Right renal pelvis (tissue), 4 donors: ENCODE measurements at places on chromosomes 6 and 20. TPM values are rescaled to one million over a fixed set of nuclear protein-coding genes. Genes with fewer than 3 reads are reported as not detected.

GRCh38 chr6:14058735-14059134 is 58.8 kb upstream of the CD83 start:
- no peak for DNase-seq

GRCh38 chr20:57020364-57020763 is 246.1 kb downstream of the BMP7 start:
- no peak for DNase-seq

Gene SYCP2
- polyA plus RNA-seq: 6.5 TPM

- no peak for DNase-seq
Observed at GRCh38 chr20:61355585-61355984, 103.5 kb downstream of the CDH4 start.

DNA sequence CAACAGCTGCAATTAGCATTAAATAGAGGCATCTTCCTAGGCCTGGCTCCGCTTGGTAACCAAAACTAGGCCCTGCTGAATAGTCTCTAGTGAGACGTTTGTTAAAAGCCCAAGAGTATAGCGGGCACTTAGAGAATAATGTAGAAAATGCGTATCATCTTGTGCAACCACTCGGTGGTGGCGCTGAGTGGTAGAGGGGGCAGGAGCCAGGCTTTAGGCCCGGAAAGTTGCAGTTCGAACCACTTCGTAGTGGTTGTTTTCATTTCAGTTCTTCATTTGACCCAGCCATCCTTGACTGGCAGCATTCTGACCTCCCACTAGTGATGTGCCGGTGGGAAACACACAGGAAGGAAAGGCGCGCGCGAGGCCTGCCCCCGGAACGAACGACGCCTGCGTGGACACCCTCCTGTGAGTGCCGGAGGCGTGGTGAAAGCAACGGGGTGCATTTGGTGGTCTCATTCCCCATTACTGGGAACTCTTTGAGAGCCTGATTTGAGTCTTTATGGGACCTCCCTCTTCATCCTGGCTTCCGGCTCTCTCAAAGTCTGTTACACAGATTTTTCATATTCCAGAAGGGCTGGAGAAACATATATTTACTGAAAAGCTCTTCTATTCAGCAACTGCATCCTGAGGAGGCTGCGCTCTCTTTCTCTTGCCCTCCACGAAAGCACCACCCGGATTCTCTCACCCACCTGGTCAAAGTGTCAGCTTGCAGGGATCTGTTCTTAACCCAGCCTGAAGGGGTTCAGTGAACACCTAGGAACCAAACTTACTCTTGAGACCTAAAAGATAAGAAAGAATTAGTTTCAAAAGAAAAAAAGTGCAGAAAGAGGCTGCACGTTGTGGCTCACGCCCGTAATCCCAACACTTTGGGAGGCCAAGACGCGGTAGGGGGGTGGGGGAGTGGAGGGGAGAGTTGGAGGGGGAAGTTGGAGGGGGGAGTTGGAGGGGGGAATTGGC is 18.2 kb downstream of the GPX5 start:
- no peak for DNase-seq

DNA sequence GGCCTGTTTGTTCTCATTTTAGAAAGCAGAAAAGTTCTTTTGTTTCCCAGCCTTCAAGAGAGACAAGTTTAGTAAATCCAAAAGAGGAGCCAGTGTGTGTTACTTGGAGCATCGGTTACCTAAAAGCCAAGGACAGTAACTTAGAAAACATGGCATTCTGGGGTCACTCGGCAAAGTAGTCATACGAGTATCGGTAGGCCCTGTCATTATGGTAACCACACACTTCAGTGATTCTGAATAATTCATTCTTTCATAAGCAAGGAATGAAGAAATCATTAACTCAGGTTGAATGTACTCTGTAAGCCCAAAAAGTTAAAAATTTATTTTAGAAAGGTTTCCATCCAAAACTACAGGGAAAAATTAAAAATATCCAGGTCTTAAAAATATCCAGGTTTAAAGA is 34.0 kb downstream of the CNKSR3 start:
- no peak for DNase-seq

Gene FAM162B
- 11.3 TPM for polyA plus RNA-seq

GRCh38 chr6:126880964-126881363 is 237.5 kb upstream of the RSPO3 start:
- no peak for DNase-seq

GRCh38 chr20:23710771-23711170 is 21.9 kb upstream of the CST4 start:
- no peak for DNase-seq

Gene ANKRD6
- polyA plus RNA-seq: 20.0 TPM

Gene SLC17A1
- 27.5 TPM for polyA plus RNA-seq

DNA sequence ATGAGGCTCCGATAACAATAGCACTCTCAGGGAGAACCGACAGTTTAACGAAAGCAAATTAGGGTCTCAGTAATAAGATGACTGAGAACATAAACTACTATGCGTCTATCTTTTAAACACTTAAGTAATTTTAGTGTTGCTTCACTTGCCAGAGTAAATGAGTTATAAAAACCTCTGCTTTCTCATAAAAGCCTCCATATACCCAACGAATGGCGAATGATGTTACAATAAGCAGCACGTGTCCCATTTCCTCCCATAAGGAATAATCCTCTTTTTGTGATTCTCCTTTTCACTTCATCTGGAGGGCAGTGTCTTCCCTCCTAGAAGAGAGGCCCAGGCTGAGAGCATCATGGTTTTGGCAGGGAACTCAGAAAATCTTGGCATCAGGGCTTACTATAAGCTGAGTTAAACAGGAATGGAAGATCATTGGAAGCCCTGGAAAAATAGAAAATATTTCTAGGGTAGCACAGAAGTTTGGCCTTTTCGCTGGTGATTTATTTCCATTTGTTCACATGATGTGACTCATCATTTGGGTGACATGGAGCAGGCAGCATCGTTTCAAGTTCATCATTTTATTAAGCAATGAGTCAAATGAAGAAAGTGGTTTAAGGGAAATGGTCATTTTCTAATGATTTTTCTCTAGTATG is 255.4 kb downstream of the ATXN1 start:
- no peak for DNase-seq

- DNase-seq: no peak
Observed at GRCh38 chr6:160978141-160978901, 13.2 kb upstream of the MAP3K4 start.

Gene ENPP1
- 21.9 TPM for polyA plus RNA-seq

Gene HLA-DRA
- polyA plus RNA-seq: 87.9 TPM

GRCh38 chr20:63126876-63127699 is 88.8 kb downstream of the YTHDF1 start:
- DNase-seq: no peak

- DNase-seq: no peak
Observed at GRCh38 chr6:18004256-18004985, 17.0 kb upstream of the KIF13A start.

- no peak for DNase-seq
Observed at GRCh38 chr6:168837254-168838036, 396.5 kb downstream of the SMOC2 start.

GRCh38 chr20:62303340-62304226 is 786 bp downstream of the ADRM1 start:
- no peak for DNase-seq

Gene SOX18
- 19.7 TPM for polyA plus RNA-seq

Gene TRIM10
- polyA plus RNA-seq: 0.47 TPM

DNA sequence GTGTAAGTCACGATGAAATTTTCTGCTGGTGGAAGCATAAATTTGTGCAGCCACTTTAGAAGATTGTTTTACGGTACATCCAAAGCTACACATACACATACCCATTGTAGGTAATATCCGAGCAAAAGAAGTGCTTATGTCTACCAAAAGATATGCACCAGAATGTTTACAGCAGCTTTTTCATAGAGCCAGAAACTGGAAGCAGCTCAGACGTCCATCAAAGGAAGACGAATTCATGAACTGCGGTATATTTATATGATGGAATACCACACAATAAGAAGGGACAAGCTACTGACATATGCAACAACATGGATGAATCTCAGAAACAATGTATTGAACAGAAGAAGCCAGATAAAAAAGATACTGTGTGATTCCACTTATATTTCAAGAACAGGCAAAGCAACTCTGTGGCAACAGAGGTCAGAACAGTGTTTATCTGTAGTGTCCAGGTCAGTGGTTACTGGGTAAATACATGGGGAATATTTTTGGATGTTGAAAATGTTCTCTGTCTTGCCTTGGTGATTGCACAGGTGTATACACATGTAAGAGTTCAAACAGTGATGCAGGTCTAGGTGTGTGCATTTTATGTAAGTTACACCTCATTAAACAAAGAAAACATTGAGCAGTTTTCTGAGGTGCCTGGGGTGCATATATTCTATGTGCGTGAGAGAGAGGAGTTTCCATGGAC is 51.9 kb upstream of the EXOC2 start:
- no peak for DNase-seq

GRCh38 chr6:5979650-5980420 is 26.9 kb downstream of the NRN1 start:
- DNase-seq: no peak

DNA sequence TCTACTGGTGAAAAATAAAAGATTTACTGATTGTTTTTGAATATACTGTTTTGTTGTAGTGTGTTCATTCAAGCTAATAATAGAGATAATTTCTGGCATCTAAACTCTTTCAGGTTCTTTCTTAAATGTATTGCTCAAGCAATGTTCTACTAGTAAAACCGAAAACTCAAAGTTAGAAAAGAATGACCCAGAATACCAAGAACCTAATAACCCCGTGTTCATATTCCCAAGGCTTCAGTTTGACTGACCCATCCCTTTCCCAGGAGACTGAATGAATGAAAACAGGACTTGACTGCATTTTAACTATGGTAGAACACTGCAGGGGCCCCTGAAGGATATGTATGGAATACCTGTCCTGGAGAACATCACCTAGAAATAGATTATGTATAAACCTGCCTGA is 375.3 kb downstream of the MAFB start:
- DNase-seq: no peak

Gene PRDM13
- not detected for polyA plus RNA-seq

DNA sequence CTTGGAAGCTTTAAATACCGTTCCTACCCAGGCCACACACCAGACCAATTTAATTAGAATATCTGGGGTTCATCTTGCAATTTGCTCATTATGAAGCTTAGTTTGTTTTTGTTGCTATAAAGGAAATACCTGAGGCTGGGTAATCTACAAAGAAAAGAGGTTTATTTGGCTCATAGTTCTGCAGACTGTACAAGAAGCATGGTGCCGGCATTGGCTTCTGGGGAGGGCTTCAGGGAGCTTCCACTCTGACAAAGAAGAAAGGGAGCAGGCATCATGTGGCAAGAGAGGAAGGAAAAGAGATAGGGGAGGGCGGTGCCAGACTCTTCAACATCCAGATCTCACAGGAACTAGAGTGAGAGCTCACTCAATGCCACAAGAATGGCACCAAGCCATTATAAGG is 73.6 kb downstream of the RNF182 start:
- DNase-seq: no peak

GRCh38 chr6:26301638-26302037 is 63.4 kb upstream of the BTN3A2 start:
- no peak for DNase-seq

DNA sequence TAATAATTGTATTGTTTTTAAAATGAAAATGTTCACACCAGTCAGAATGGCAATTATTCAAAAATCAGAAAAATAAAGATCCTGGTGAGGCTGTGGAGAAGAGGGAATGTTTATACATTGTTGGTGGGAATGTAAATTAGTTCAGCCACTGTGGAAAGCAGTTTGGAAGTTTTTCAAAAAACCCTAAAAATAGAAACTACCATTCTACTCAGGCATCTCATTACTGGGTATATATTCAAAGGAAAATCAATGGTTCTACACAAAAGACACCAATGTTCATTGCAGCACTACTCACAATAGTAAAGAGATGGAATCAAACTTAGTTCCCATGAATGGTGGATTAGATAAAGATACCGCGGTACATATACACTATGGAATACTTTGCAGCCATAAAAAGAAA is 461.5 kb upstream of the ADGRB3 start:
- DNase-seq: no peak

GRCh38 chr20:46811224-46812084 is 83.2 kb upstream of the EYA2 start:
- DNase-seq: no peak

Gene PSMB9
- polyA plus RNA-seq: 5.9 TPM

Gene RBL1
- 12.0 TPM for polyA plus RNA-seq

DNA sequence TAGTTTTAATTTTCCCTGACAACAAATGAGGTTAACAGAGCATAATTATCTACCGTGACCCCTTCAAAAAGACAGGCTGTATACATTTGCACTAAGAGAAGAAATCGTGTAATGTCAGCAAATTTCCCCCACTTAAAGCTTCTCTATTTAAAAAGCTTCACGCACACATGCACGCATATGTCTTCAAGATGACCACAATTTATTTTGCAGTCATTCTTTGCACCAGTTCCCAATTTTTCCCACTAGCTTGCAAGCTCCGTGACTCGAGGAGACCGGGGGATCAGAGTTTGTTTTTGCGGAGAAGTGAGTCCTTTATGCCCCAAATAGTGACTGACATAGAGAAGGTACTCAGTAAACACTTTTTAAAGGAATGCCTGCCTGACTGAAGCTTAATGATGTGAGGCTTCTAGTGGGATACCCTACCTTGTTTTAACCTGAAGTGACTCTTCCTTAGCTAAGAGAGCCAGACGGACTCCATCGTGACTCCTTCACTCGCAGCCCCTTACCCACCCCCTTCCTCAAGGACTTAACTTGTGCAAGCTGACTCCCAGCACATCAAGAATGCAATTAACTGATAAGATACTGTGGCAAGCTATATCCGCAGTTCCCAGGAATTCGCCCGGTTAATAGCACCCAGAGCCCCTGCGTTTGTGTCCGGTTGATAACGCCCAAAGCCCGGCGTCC is 9.3 kb upstream of the NQO2 start:
- no peak for DNase-seq

GRCh38 chr6:88616380-88616779 is 347.0 kb downstream of the RNGTT start:
- DNase-seq: no peak

GRCh38 chr6:154408891-154409500 is 52.4 kb upstream of the IPCEF1 start:
- no peak for DNase-seq

DNA sequence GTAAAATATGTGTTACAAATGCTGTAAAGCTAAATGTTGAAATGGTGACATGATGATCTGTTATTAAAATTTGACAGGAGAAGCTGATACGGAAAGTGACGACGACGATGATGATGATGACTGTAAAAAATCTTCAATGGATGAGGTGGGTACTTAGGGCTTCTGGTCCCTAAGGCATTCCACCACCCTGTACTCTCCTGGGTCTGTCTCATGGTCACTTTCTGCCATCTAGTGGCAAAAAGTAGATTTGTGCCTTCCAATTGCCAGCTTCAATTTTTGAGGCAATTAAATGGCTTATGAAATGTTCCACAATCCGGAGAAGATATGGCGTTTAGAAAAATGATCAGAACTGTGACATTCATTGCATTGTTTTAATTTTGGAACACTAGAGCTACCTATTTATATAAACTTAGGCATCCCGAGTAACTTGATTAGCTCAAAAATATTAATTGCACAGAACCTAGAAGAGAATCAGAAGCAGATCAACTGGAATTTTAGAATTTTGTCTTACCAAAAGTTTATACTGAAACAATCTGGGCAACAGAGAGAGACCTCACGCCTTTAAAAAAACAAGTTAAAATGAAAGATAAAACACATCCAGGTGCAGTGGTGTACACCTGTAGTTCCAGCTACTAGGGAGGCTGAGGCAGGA is 346.5 kb upstream of the PLCB4 start:
- peak; percentile 49 for DNase-seq

Gene NNAT
- polyA plus RNA-seq: 98.5 TPM

Gene ARMH2
- polyA plus RNA-seq: not detected

Gene MUC22
- polyA plus RNA-seq: not detected

Gene TMEM14B
- 99.9 TPM for polyA plus RNA-seq

Gene DSP
- 82.9 TPM for polyA plus RNA-seq

- DNase-seq: no peak
Observed at GRCh38 chr20:4797275-4797674, 75.6 kb downstream of the PRND start.

- no peak for DNase-seq
Observed at GRCh38 chr6:35876902-35877301, 44.0 kb downstream of the SRPK1 start.

Gene GTPBP2
- polyA plus RNA-seq: 47.0 TPM
